ENCODE measurements at places on chromosomes 7 and 10. TPM values are rescaled to one million over a fixed set of nuclear protein-coding genes. Genes with fewer than 3 reads are reported as not detected.
A peak's percentile ranks its signal among the peaks of the same experiment; 100 is the strongest.

GRCh38 chr7:49775065-49775948, 1.9 kb downstream of the VWC2 start:
- peak; percentile 47 for DNase-seq

DNA sequence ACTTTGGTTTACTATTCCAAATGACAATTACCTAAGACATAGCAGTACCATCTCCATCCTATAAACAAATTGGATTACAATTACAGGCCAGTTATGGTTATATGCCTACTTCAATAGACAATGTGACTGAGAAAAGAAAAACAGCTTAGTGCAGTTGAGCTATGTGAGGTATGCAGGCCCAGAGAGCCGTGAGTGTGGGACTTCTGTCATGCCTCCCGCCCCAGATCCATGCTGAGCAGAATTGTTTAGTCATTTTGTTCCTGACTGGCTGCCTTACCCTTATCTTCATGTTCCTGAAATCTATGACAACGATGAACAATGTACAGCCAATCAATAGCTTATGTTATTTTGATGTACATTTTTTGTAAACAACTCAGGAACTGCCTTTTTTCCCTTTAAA, 21.7 kb downstream of the LARP4B start:
- no peak for DNase-seq

DNA sequence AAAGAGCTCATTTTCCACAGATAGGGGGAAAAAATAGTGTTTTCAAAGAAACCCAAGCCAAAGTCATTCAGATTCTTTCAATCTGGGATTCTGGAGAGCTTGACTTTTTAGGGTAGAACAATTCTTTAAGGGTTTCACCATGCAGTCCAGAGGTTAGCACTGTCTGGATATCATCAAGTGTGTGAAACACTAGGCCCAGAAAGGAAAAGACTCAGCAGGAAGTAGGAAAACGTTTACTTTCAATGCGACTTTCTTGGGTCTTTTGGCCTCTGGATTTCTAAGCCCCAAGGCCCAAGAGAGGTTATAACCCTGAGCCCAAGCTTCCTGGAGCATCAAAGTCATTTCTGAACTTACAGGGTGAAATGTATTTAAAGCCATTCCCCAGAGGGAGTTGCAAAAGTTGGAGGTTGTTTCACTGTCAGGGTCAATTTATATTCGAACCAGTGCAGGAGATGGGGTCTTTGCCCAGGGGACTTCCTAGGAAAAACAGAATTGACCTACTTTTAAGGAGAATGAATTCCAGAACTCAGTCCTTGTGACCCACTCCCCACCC, 158.0 kb downstream of the C7orf25 start:
- peak; percentile 45 for DNase-seq

- peak; percentile 69 for DNase-seq
Measured at GRCh38 chr7:47497367-47498096, 84.4 kb downstream of the TNS3 start.

- DNase-seq, result no peak
Measured at GRCh38 chr7:2971914-2972834, 71.5 kb downstream of the CARD11 start.

- DNase-seq, result no peak
Measured at GRCh38 chr7:142445019-142445686, 187.3 kb upstream of the PRSS58 start.

GRCh38 chr10:17787087-17787961, 21.8 kb upstream of the MRC1 start:
- no peak for DNase-seq

DNA sequence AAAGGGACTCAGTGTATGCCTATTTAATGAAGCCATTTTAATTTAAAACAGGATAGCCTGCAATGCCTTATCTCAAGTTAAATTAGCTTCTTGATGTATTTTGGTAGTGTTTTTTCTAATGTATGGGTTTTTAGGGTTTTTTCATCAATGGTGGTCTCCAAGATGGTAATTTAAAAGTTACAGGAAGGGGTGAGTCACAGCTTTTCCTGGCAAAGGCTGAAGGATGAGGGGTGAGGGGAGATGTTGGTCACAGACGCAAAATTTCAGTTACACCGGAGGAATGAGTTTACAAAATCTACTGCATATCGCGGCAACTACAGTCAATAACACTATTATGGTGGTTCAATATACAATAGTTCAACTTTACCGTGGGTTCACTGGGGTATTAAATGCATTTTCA, 31.6 kb downstream of the CCDC3 start:
- DNase-seq, result no peak

GRCh38 chr7:120480930-120481329, 208.0 kb downstream of the KCND2 start:
- no peak for DNase-seq

DNA sequence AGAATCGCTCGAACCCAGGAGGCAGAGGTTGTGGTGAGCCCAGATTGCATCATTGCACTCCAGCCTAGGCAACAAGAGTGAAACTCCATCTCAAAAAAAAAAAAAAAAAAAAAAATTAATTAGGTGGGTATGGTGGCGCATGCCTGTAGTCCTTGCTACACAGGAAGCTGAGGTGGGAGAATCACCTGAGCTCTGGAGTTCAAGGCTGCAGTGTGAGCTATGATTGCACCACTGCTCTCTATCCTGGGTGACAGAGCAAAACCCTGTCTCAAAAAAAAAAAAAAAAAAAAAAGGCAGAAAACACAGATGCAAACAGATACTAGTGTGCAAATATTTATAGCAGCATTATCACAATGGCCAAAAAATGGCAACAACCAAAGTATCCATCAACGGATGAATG, 134.4 kb downstream of the RGS10 start:
- DNase-seq, result no peak

- DNase-seq, result no peak
Measured at GRCh38 chr10:13961097-13961496, 369.6 kb downstream of the FRMD4A start.

GRCh38 chr10:30114881-30115625, 55.7 kb upstream of the JCAD start:
- DNase-seq, result no peak

GRCh38 chr7:132805766-132806165, 229.5 kb upstream of the PLXNA4 start:
- no peak for DNase-seq

DNA sequence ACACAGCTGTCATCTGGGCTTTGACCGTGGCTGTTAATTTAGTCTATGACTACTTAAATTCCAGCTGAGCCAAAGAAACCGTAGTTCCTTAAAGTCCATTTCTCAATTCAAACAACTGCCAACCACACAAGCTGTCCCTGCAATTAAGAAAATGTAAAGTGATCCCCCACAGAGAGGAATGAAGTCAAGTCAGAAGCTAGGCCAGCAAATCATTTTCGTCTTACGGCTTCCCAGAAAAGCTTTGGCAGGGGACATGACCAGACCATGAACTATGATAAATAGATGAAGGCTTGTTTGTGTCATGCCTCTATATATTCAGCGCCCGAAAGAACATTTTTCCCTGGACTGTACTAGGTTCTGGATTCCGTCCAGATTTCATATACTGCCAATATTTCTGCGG, 54.6 kb downstream of the HACD1 start:
- peak; percentile 69 for DNase-seq

DNA sequence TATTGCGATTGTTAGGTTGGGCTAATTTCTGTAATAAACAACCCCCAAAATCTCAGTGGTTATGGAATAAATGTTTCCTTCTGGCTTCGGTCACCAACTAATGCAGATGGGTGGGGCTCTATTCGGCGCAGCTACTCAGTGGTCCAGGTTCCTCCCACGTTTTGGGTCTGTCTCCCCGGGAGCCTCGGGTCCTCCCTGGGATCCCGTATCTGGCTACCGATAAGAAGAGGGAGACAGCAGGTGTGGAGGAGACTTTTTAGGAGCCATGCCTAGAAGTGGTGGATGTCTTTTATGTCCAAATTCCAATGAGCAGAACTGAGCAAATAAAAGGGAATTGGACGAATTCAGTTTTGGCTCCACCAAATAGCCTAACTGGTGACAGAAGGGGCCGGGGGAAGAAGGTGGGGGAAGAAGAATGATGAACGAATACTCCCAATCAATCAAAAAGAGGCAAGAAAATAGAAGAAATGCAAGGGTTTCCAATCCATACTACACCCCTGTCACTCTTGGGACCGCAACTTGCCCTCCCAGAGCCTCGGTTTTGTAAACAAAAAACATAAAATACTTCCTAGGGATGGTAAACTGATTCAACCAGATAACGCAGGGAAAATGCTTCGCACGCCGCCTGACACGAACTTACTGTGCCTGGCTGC, 498 bp upstream of the C10orf53 start:
- DNase-seq, result no peak

GRCh38 chr10:33306701-33307519, 27.6 kb downstream of the NRP1 start:
- DNase-seq, result peak; percentile 57

DNA sequence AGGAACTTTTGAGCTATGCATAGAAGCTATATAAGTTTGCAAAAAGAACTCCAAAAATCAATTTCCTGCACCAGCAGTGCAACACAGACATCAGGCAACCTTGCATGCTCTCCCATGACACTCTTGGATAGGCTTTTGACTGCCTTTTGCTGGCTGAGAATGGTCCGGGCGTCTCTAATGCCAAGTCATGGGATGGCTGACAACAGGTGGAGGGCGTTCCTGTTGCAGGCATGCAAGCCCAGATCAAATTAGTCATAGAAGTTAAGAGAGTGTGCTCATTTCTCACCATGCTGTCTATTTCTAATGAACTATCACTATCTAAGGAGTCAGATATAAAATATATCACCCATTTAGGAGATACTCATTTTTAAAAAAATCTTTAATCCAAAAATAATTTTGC, 8.4 kb downstream of the PLCE1 start:
- DNase-seq, result no peak

Gene HOGA1
- not detected for total RNA-seq

Gene LRRC17
- 27.9 TPM for total RNA-seq

Gene SPDYE2
- total RNA-seq, result not detected

Gene SPDYE8
- 0.18 TPM for total RNA-seq

Gene CYP2C18
- 66.8 TPM for total RNA-seq
